ENCODE measurements at places on chromosomes 7 and 10.

DNA sequence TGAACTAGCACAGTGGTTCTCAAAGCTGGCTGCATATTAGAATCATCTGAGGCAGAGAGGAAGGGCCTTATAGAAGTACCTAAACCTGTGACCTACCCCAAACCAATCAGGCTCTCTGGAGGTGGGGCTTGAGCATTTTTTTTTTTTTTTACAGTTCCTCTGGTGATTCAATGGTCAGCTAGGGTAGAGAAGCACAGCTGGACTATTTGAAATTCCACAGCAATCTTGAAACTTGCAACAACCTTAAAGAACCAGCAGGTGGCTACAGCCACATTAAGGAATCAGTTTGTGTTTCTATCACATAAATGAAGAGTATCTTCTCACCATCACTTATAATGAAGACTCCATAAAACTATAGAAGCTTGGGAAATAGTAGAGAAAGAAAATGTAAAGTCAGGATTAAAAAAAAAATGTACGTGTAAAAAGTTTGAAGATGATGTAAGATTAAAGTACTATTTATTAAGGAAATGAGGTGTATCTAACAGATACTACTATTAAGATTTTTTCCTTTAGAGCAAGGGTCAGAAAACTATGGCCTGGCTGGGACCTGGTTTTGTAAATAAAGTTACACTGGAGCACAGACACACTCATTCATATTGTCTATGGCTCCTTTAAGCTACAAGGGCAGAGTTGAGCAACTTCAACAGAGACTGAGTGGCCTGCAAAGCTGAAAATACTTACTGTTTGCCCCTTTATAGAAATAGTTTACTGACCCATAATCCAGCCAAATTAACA is 3.8 kb downstream of the RTKN2 start:
- DNase-seq, result no peak

DNA sequence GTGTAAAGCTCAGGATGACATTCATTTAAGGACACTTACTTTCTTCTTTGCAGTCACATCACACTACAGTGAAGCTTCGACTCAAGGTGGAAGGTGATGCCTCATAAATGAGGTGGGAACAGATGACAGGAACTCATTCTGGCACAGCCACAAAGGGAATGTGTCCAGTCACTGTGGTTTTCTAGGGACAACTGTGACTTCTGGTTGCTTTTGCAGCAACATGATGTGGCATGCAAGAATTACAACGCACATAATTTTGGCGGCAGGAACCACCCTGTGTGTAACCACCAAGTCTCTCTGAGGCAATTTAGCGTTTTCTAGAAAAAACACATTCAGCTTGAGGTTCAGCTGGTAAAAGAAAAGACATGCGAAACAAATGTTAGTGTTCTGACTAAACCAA is 32.0 kb upstream of the FERD3L start:
- no peak for DNase-seq

DNA sequence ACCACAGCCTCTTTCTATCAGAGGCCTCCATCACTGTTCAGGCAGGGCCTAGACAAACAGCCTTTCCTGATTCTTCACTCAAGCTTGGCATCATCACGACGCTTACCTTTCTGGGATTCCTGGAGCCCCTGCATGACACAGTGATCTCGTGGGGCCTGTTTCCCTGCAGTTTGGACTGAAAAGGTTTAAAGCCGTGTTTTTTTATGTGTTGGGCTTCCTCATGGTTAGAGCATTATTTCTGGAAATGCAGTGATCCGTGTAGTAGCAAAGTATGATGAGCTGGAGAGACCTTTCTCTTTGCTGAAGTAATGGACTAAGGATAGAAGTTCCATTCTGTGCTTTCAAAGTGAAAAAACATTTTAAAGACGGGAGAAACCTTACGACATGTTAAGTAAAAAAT is 169.1 kb downstream of the BMPER start:
- DNase-seq, result no peak

DNA sequence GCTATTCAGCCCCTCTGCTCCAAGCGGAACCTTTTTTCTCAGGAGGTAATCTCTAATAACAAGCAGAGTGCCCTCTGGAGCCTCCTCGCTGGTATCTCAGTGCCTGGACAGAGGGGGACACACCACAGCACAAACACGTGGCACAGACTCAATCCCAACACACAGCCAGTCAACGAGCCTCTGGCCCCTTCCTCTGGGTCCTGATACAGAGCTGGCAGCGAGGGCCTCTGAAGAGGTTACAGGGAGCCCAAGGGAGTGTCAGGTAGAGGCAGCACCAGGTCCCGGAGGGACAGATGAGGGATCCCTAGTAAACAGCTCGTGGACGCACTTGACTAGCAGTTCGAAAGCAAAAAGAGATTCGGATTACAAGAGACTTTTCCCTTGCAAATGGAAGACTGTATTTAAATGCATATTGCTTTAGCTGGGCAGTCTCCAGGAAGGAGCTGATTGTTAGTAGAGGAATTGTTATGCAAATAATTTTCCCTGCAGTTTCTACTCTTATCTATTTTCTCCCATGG is 14.1 kb downstream of the CXCL12 start:
- no peak for DNase-seq

GRCh38 chr7:140678816-140679130 is 6.0 kb downstream of the ADCK2 start:
- DNase-seq, result no peak

DNA sequence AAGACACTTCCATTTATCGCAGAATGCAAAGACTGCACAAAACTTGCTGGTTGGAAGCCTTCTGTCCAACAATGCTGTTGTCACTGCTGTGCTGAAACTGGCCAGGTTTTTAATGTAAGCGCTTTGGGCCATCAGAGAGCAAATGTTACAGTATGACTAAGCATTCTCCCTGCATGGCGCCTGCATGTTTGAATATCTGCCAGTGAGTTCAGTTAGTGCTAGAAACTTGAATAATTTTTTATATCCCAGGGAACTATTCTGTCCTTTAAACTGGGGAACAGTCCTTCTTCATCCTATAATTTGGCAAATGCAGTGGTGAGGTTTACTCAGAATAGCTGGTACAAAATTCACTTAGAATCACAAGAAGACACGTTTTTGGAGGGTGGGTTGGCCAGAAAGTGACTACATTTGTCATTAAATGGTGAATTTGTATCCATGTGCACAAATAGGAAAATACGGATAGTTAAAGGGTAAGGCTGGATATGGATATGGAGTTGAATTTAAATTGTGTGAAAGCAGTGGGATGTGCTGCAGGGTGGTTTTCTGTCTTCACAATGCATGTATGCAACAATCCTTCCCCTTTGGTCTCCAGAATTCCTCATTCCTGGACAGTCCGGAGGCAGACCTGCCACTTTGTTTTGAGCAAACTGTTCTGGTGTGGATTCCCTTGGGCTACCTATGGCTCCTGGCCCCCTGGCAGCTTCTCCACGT is 1.7 kb downstream of the ABCC2 start:
- DNase-seq, result no peak

DNA sequence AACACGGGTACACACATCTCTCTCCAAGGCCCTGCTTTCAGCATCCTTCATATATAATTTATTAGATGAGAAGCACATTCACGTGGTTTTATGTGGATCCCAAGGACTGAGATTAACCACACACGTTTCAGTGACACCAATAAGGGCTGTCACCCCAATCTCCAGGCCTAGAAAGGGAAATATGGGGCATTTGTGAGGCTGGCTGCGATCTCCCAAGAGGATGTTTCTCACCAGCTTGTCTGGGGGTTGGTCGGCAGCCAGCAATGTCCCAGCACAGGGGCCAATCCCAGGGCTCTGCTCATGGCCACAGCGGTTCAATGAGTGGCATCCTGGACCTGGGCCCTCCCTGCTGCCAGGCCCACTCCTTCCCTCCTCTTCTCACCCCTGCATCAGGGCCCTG is 115.5 kb downstream of the ITIH5 start:
- no peak for DNase-seq

GRCh38 chr10:3672220-3672619 is 112.8 kb downstream of the KLF6 start:
- DNase-seq, result no peak
